ENCODE measurements at places on chromosomes 3 and 15. TPM values are rescaled to one million over a fixed set of nuclear protein-coding genes. Genes with fewer than 3 reads are reported as not detected.

The KCNAB1 gene
- total RNA-seq, result 3.0 TPM

The TRPM1 gene
- total RNA-seq, result not detected

DNA sequence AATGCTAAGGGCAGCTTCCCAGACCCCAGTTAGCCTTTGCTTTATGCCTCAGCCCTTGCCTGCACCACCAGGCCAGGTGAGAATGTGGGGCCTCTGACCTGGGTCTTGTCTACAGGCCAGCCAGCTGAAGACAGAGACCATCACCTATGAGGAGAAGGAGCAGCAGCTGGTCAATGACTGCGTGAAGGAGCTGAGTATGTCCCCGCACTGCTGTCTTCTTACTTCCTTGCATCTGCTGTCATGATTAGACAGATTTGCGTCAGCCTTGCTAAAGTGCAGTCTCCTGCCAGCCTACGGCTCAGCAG lies 74.6 kb downstream of the CCK start:
- peaks cover 24% of the 10 kb centered on the region for H3K4me1 ChIP-seq
- H3K27ac ChIP-seq, result no peak overlapping the region
- H3K27me3 ChIP-seq, result no peaks in the 10 kb centered on the region
- no peak for DNase-seq

DNA sequence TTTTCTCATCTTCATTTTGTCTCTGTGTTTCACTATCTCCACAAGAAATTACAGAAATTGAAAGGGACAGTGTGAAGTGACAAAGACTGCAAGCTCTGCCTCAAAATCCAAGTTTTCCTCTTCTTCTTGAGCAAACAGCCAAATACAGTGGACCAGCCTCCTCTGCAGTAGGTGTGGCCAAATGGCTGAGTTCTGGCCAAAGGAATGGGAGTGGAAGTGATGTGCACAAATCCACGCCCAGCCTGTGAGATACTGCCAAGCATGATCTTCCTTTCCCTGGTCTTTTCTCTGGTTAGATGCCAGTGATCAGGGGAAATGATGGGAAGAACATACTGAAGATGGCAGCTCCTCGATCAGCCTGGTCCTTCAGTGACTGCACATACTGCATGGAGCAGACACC lies 111.0 kb upstream of the CPNE4 start:
- no peak for DNase-seq
- H3K4me3 ChIP-seq, result no peak overlapping the region
- no peak overlapping the region for H3K27ac ChIP-seq
- peaks cover 16% of the 10 kb centered on the region for H3K27me3 ChIP-seq
- H3K36me3 ChIP-seq, result no peaks in the 10 kb centered on the region

DNA sequence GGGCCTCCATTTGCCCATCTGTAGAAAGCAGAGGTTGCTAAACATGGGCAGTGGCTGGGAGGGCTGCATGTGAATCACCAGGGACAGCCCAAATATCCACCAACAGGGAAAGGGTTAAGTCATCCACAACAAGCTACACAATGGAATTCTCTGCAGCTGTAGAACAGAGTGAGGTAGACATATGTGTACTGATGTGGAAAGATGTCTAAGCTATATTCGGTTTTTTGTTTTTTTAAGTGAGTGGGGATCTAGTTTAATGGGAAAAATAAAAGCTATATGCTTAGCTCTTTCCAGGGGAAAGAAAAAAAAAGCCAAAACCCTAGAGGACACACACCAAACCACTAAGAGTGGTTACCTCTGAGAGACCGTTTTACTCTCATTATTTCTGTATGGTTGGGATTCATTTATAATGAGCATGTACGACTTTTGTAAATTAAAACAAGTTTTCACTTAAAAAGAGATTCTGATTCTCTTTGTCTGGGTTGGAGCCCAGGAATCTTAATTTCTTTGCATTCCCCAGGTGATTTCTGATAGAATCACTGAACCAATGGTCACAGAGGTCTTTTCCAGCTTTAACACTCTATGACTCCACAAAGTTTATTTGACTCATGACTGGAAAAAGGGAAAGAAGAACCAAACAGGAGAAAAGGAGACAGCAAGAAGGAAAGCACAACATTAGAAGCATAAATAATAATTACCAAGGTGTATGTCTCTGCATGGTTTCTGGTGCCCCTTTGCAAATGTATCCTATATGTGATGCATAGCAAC lies 19.1 kb downstream of the CRABP1 start:
- H3K36me3 ChIP-seq, result no peaks in the 10 kb centered on the region
- no peak overlapping the region for H3K4me3 ChIP-seq
- no peak for DNase-seq
- peaks cover 2% of the 10 kb centered on the region for H3K4me1 ChIP-seq
- H3K27me3 ChIP-seq, result peaks cover 5% of the 10 kb centered on the region

All from chondrocyte (in vitro differentiated cells).